ENCODE measurements at places on chromosomes 2 and 18.
A peak's percentile ranks its signal among the peaks of the same experiment; 100 is the strongest.

DNA sequence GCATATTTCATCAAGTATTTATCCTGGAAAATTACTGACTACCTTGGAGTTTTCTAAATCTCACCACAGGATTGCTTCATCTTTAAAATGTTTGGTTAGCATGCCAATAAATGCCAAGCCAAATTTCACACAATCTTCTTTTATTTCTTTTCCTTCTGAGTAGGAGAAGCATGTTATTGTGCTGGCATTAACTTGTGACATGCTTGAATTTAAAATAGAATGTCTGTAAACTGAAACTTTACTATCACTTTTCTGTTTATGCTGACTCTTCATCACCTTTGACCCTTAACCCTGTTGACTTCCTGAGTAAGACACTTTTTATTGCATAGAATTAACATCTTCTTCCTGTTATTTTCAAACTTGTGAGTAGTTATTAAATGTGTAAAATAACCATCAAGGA, 56.2 kb upstream of the LRRTM4 start:
- DNase-seq = no peak

GRCh38 chr2:106124905-106125549, 69.1 kb downstream of the UXS1 start:
- no peak for DNase-seq

DNA sequence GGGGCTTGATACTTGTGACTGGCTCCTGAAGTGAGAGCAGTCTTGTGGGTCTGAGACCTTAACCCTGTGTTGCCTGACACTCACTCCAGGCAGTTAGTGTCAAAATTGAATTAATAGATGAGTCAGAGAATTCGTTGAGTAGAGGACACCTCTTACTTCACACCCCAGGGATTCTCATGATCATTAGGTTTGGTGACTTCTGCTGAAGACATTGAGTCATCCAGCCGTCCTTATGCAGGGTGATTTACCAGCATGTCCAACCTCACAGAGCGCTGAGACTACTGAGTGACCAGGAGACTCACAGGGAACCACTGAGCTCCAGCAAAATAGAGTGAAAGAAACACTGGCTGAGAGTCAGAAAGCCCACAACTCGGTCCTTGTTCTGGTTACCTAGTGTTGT, 36.0 kb upstream of the EVA1A start:
- DNase-seq = no peak

DNA sequence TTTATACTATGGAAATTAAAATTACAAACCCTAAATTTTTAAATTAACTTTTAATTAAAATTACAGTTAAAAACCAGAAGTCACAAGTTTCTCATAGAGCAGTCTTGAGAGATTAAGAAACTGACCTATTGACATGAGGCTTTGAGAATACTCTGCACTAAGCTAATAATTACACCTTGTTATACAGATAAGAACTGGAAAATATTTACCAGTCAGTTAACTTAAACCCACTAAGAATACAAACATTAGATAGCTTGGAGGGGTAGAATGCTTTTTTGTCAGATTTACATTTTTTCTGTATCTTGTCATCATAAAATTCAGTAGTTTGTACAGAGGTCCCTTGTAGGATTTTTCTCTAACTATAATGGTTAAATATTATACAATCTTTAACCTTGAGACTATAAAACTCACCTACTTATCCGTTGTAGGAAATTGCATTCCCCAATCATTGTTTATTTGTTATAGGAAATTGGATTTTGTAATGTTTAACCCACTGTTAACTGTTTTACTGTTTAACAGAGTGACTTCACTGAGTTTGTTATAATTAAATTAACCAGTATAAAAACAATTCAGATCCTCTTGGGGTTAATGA, 219.7 kb upstream of the PKDCC start:
- DNase-seq = no peak

GRCh38 chr2:173803449-173803848, 161.7 kb downstream of the SP3 start:
- no peak for DNase-seq

DNA sequence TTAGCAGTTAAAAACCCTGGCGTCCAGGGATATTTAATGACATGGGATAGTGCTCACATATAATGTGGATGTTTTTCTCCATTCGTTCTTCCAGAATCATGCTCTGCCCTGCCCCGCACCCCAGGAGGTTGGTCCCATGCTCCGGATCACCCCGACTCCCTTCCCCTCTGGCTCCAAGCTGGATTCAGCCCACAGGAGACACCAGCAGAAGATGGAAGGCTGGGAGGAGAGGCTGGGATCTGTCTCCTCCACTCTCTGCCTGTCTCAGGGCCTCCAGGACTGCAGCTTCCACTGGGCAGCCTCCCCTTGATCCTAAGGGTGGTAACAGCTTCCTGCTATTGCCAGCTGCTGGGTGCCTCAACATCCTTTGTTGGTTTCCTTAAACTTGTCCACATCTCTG, 24.5 kb downstream of the TMEM177 start:
- no peak for DNase-seq

DNA sequence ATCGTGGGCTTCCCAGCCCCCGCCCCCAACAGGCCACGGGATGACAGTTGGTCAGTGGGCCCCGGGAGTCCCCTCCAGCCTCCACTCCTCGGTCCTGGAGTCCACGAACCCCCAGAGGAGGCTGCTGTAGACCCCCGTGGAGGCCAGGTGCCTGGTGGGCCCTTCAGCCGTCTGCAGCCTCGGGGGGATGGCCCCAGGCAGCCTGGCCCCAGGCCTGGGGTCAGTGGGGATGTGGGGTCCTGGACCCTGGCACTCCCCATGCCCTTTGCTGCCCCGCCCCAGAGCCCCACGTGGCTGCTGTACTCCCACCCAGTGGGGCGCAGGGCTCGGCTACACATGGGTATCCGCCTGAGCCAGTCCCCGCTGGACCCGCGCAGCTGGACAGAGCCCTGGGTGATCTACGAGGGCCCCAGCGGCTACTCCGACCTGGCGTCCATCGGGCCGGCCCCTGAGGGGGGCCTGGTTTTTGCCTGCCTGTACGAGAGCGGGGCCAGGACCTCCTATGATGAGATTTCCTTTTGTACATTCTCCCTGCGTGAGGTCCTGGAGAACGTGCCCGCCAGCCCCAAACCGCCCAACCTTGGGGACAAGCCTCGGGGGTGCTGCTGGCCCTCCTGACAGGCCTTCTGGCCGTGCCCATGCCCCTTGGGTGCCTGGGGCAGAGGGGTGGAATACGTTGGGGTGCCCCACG, 7.6 kb downstream of the NEU4 start:
- no peak for DNase-seq

DNA sequence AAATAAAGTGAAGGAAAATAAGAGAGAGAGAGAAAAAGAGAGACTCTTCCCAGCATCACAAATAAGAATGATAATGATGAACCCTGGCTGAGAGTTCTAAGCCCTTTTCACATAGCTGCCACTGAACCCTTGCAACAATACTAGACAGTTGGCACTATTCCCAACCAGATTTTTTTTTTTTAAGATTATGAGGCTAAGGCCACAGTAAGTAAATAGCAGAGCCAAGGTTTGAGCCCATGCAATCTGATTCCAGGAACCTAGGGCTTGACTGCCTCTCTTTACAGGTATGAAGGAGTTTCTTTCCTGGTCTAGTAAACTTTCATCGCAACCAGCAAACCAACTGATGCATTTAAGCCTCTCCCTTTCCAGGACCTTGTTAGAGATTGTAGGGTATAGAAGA, 424.6 kb downstream of the NCKAP5 start:
- no peak for DNase-seq

GRCh38 chr2:157150747-157151146, 106.8 kb upstream of the GALNT5 start:
- DNase-seq = no peak

DNA sequence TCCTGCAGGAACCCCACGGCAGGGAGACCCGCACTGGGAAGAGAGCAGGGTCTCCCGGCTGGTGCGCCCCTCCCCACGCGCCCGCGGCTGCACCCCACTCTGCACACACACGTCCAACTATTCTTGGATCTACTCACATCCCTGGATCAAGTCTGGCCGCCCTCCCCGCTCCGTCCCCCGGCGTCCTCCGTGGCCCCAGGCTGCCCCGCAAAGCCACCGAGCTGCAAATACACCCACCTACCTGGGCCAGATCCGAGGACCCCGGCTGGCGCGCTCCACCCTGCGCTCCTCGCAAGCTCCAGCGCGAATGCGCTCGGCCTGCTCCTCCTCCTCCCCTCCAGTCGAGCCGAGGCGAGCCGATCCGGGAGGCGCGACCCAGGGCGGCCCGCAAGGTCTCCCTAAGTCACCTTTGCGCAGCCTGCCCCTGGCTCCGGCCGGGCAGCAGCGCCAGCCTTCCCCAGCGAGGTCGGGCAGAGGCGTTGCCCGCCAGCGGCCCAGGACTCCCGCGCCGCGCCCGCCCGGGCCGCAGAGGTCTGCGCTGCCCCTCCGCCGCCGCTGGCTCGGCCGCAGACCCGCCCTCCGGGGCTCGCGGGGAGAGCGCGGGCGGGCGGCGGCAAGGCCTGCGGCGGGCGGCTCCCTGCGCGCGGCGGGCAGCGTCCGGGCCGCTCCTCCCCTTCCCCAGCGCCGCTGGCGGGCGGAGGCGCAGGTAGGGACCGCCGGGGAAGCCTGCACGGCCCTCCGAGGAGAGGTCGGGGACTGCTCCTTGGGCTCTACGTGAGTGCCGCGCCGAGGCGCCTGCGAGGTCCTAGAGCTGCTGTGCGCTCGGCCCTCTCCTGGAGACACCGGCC, 126.0 kb downstream of the OSBPL1A start:
- DNase-seq = peak; percentile 14

GRCh38 chr18:10057894-10058791, 144.3 kb downstream of the VAPA start:
- DNase-seq = no peak

- no peak for DNase-seq
Observed at GRCh38 chr2:28610583-28611201, 114.8 kb downstream of the PLB1 start.

- DNase-seq = peak; percentile 1
Observed at GRCh38 chr2:109384308-109385271, 229.2 kb downstream of the SEPTIN10 start.

DNA sequence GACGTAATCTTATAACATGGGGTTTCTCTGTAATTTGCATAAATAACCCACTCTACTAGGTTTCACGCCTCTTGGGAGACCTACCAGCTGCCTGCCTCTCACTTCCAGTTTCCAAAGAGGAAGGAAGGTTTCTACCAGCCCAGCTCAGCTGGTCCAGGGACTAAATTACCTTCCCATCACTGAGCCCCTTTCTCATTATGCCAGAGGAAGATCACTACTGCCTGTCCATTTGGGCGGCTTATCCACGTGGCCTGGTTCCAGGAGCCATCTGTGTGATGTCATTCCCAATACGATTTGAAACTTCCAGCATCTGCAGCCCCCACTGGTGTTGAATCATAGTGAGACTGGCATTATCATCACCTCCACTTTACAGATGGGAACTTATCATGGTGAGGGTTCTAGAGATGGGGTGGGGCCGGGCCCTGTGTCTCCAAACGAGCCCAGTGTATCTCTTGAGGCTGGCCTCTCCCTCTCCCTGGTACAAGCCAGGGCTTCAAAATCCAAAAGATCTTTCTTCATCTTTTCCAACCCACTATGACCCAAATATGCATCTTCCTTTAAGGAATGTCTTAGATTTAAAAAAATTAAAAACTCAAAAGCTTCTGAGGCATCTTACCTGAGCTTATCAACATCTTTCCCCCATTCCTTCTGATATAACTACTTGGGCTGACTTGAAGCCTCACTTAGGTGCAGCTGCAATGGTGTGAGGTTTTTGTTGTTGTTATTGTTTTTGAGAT, 140.8 kb downstream of the DDX1 start:
- DNase-seq = no peak

DNA sequence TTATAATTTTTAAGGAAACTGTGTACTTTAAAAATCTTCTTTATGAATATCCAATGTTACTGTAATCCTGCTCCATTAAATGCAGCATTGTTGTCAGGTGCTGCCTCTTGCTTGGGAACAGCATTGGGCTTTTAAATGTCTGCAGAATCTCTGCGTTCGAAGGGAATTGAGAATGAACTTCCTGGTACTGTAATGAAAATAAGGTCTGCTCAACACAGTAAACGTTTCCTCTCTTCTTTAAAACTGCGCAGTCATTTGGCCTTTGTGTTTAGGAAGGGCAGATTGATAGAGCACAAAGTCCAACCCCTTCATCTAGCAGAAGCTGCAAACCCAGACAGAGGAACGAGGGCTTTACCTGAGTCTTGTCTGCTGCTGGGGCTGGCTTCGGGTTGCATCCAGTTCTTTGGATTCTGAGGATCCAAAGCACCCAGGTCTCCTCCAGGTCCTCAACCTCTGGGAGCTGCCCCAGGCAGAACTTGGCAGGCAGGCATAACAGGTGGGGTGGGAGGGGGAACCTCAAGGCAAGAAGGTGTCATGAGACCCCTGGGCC, 104.5 kb downstream of the UGGT1 start:
- no peak for DNase-seq

GRCh38 chr18:39681061-39681460, 2115.5 kb upstream of the CELF4 start:
- DNase-seq = no peak

GRCh38 chr2:59924346-59924745, 629.1 kb downstream of the BCL11A start:
- no peak for DNase-seq

GRCh38 chr2:25251422-25252273, 83.3 kb upstream of the POMC start:
- DNase-seq = peak; percentile 54

DNA sequence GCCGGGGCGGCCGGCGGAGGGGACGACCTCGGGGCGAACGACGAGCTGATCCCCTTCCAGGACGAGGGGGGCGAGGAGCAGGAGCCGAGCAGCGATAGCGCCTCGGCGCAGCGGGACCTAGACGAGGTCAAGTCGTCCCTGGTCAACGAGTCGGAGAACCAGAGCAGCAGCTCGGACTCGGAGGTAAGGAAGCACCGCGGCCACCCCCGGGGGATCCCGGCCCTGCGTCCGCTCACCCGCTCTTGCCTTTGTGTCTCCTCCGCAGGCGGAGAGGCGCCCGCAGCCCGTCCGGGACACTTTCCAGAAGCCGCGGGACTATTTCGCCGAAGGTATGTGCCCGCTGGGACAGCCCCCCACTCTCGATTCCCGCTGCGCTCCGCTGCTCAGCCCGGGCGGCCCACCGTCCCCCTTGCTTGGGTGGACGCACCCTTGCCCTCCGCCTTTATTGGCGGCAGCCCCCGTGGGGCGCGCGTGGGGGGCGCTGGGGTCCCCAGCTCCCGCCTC, 611 bp downstream of the TCF7L1 start:
- peak; percentile 18 for DNase-seq

- DNase-seq = no peak
Observed at GRCh38 chr2:228853151-228853550, 417.9 kb downstream of the PID1 start.

DNA sequence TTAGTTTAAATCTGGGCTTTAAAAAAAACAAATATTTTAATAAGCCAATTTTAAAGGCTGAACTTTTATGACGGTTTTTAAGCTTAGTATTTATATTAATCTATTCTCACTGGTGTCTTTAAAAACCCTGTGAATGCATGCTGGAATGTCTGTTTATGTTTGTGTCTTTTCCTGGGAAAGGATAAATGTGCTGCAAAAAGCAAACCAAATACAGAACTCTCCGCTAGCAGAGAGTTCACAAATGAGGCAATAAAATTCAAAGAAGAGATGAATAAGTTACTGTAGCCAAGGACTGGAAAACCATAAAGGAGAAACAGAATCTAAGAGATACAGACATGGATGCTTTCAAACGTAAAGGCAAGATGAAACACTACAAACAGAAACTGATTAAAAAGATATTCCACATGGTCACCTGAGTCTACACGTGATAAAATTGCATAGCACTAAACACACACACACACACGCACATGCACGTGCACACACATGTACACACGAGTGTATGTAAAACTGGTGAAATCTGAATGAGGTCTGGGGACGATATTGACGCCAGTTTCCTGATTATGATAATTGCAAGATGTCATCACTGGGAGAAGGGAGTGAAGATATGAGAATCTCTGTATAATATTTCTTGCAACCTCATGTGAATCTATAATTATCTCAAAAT, 4.5 kb downstream of the TWIST2 start:
- no peak for DNase-seq

GRCh38 chr2:152243761-152244640, 68.4 kb upstream of the STAM2 start:
- DNase-seq = no peak
